ENCODE measurements at places on chromosomes 16 and 17.

- no peak for DNase-seq
Measured at GRCh38 chr16:27444015-27444414, 42.0 kb downstream of the IL21R start.

DNA sequence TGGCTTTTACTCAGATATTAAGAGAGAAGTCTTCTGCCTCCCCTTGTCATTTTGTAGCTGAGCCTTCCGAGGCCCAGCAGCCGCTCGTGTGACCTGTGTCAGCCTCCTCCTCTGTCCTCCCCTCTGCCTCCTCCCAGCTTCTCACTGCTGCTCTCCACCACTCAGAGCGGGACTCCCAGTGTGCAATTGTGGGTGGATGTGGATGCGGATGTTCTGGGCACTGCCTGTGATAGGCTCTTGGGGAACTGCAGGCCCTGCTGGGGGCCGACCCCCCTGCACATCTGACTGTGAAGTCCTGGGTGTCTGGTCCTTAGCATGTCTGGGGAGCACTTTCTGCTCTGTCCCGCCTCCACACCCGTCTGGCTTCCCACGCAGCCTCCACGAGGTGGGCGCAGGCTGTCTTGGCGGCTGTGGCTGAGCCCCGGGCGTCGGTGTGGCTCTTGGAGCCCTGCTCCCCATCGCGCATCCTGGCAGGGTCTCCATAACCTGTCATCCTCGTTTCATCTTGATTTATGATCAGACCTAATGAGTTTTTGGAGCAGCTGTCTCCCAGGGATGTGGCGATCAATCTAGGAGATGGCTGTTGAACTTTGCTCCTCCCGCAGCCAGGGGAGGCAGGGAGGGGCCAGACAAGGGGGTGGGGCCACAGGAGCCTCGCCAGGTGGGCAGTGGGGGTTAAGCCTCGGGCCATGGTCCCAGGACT, 28.1 kb downstream of the GRIN2C start:
- no peak for DNase-seq

GRCh38 chr17:15185625-15185991, 79.5 kb downstream of the PMP22 start:
- DNase-seq, result no peak

DNA sequence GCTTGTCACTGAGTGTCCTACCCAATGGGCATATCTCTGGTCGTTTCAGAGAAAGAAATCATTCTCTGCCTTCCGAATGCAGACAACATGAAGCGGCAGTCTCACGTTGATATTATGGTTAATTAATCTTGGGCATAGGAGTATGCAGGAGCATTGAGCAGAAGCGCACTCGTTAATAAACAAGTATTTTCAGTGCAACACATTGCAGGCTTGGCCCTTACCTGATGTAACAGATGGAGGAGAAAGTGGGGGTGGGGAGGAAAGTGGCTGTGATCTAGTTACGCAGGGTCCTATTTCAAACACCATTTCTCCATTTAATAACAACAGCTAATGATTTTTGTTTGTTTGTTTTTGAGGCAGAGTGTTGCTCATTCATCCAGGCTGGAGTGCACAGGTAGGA, 414.0 kb upstream of the RBFOX1 start:
- DNase-seq, result no peak
